ENCODE measurements at places on chromosomes 1 and 21.

DNA sequence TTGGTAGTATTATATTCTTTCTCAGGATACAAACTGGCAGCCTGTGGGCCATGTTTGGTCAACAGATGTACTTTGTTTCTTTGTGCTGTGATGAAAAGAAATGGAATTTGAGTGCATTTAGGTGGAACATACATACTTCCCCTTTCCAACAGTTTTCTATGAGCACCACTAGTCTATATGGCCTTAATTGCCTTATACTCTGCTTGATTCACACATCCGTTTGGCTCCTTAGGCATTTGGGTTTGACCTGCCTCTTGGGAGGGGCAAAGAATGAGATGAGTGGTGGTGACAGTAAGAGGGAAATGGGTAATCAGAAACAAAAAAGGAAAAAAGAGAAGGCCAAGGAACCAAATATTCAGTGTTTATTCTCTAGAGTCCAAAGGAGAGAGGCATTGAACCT is 17.0 kb downstream of the CFAP126 start:
- no peak for DNase-seq

DNA sequence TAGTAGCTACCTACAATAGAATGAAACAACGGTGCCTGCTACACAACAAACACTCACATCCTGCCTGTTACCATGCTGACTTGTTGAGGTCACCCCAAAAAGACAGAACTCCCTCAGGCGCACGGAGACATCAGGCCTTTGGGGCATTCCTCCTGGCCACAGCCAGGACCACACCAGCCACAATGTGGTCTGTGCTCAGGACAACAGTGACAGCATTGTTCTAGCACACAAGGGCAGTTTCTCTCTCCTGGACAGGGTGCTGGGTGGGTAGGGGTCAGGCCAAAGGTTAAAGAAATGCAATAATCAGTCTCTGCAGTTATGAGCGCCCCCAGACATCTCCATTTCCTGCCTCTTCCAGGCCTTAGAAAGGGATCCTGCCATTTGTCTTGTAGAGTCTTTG is 39.5 kb downstream of the CTNNBIP1 start:
- no peak for DNase-seq

DNA sequence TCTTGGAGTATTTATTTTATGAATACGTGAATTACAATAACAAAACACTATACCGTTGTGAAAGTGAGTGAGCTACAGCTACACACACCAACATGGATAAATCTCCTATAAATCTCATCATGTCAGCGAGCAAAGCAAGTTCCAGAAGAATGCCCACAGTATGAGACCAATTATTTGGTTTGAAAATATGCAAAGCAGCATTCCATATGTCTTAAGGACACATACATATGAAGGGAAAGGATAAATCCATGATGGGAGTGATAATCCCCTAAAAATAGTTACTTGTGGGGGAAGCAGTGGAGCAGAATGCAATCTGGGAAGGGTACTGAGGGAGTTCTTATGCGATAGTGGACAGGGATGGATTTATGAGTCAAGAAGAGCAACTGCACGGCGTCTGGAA is 261.3 kb downstream of the DISC1 start:
- no peak for DNase-seq

DNA sequence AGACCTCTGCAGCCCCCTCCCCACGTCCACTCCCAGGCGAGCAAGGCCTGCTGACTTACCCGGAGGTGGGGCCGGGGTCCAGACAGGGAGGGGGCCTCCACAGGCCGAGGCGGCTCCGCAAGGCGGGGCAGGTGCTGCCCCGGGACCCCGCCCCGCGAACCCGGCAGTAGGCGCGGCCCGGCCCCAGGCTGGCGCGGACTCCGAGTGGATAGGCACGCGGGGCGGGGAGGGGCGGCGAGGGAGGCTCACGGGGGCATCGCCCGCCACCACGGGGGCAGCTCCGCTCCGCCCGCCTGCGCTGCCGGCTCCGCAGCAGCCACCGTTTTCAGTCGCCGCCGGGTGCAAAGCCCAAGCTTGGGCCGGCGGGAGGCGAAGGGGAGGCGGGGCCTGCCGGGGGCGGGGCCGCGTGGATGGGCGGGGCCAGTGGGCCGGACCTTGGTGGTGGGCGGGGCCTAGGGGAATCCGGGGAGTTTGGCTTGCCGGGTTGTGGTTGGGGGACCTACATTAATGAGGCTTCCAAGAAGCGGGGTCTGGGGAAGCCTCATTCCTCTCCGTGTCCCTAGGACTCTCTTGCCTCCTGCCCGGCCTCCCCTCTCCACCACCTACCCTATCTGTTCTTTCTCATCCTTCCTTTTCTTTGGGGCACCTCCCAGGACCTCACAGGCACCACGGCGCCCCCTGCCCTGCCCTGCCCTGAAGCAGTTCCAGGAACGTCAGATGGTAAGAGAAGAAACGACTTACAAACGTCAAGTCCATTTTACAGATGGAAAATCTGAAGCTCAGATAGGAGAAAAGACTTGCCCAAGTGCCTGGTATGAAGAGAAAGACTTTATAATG is at the start of gene RIMS3:
Gene RIMS3, minus strand, starts transcription at position 348 of the 837 bp plus-strand sequence. CDS start 23,757 bp downstream, outside the sequence.
- DNase-seq, result peak; percentile 85

GRCh38 chr1:197773856-197774255 is 1.4 kb downstream of the DENND1B start:
- no peak for DNase-seq

DNA sequence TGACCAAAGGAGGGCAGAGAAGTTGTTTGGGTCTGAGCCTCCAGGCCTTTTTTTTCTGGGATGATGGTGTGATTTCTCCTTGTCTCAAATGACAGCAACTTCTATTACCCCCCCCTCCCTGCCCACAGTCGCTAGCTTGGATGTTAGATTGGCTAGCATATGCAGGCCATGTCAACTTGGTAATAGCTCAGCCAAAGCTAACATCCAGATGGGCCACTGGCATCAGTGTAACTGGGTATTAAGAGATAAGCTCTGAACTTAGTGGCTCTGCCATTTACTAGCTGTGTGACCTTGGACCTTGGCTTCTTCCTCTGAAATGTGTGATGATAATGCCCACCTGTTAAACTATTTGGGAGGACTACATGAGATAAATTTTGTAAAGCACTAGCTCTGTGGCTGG is 86.9 kb upstream of the TSPAN2 start:
- no peak for DNase-seq

- DNase-seq, result no peak
Observed at GRCh38 chr1:51422367-51423072, 92.2 kb upstream of the TTC39A start.

DNA sequence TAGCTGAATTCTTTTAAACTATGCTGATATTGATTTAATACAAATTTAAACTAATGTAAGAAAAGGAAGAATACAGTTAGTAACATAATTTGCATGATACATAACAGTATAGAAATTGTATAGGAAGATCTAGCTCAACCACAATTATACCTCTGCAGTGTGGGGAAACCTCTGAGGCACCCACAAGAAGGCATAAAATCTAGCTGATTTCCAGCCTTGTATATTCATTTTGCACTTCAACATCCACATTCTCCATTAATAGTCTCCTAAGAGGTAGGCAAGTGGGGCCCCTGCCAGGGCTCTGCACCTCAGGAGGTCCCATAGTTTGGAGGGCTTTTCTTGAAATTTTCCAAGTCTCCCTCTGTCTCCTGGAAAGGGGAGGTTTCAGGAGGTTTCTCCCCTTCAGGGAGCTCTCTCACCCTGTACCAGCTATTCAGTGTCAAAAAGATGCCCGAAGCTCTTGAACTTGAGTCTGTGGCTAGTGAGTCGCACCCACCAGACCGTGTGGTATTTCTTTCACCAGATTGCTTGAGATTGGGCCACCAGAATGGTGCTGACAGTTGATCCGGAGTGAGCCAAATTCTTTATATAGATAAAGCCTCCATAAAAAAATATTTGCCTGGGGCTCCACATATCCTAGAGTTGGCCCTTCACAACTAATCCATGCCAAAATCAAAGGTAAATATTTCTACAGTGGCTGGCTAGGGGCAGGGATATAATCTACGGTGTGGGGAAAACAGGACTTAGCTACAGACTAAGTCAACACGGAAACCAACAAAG is 108.2 kb downstream of the TIAM1 start:
- no peak for DNase-seq

DNA sequence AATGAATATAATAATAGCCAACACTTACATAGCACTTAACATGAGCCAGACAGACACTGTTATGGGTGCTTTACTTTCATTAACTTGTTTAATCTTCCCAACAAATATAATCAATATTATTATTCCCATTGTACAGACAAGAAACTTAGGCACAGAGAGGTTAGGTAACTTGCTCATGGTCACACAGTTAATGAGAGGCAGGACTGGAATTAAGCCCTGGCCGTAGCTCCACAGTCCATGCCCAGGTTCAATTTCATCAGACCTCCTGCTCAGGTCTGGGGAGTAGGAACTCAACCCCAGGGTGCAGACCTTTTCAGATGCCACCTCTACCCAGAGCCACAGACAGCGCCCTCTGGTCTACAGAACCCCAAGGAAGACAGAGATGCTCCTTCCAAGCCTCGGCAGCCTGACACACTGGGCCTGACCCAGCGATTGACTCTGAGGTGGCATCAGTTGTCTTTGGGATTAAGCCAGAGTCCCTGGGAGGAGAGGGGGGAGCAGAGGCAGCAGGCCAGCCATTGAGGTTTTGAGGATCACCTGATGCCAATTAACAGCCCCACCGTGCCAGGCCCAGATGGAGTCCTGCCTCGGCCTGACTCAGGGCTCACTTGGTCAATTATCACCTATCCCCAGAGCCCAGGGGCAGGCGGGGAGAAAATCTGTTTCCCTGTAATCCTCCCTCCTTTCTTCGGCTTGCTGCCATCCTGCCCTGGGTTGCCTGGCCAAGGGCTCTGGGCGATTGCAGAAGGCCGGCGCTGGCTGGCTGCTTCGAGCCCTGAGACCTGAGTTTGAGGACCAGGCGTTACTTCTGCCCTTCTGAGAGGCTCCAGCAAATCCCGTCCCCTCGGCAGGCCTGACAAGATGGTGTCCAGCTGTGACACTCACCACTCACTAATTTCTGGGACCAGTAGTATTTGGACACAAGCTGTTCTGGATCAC is 116.7 kb downstream of the LACTBL1 start:
- no peak for DNase-seq

GRCh38 chr1:218991089-218991488 is 182.6 kb upstream of the LYPLAL1 start:
- no peak for DNase-seq

GRCh38 chr1:10796029-10796944 is at the start of gene CASZ1:
CASZ1 (minus strand) TSS chr1:10796646; CDS start chr1:10693889, 102,757 bp downstream.
- DNase-seq, result no peak

- no peak for DNase-seq
Observed at GRCh38 chr1:212987702-212988322, 27.9 kb downstream of the ANGEL2 start.

DNA sequence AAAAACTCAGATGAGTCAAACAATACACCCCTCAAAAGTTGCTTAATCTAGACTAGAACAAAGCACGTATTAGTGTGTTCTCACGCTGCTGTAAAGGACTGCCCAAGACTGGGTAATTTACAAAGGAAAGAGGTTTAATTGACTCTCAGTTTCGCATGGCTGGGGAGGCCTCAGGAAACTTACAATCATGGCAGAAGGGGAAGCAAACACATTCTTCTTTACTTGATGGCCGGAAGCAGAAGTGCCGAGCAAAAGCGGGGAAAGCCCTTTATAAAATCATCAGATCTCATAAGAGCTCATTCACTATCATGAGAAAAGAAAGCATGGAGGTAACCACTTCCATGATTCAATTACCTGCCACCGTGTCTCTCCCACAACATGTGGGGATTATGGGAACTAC is 10.1 kb downstream of the JAM2 start:
- DNase-seq, result no peak

DNA sequence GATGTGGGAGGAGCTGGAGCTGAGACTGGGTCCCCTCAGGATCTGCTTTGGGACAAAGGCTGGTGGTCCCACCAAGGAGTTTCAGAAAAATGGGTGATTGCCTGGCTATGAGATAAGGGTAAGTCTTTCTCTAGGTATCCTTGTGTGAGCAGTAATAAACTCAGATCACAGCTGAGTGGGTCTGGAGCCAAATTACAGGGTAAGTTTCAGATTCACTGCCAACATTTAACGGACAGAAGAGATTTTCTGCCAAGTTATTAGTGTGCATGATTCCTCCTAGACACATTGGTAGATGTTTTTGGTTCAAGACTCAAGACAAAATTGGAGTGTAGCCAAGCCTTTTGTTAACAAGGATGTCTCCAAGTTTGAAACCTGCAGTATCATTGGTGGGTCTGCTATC is 7.5 kb downstream of the CD1B start:
- DNase-seq, result no peak
